IMR-90 (cell line): ENCODE measurements at places on chromosomes 5 and 9. TPM values are rescaled to one million over a fixed set of nuclear protein-coding genes. Genes with fewer than 3 reads are reported as not detected.

- DNase-seq: no peak
Measured at GRCh38 chr5:65816729-65817128, 94.7 kb downstream of the NLN start.

DNA sequence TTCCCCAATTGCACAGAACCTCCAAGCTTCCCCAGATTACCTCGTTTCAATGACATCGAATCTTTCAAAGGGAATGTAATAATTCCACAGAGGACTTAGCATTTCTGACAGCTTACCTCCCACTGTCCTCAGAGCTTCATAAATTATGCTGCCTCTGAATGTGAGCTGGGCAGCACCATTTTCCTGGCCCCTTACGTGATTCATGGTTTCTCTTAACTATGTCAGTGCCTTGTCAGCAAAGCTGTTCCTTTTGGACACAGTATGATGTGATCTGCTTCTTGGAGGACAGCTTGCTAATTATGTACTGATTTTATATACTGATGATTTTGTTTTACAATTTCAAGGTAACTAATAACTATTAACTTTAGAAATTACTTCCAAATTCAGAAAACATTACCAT lies 27.7 kb upstream of the SSBP2 start:
- peak; percentile 48 for DNase-seq

GRCh38 chr5:123664961-123665360 lies 153.0 kb downstream of the CSNK1G3 start:
- DNase-seq: no peak

- DNase-seq: peak; percentile 54
Measured at GRCh38 chr5:104635227-104635626, 1072.6 kb upstream of the NUDT12 start.

DNA sequence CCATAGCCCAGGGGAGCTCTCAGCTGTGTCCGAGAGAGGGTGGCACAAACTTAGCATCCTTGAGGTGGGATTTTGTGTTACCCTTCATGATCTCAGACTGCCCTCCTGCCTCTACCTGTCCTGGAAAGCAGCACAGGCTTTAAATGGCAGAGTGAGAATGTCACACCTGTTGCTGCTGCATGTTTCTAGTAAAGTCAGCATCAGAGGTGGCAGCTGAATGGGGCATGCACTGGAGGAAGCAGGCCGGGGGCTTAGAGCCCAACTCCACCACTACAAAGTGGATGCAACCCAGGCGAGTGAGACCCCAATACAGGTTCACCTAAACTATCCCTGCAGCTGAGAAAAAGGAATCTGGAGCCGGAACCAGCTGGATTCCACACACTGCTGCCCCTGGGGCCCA lies 51.6 kb downstream of the MACROH2A1 start:
- DNase-seq: no peak

DNA sequence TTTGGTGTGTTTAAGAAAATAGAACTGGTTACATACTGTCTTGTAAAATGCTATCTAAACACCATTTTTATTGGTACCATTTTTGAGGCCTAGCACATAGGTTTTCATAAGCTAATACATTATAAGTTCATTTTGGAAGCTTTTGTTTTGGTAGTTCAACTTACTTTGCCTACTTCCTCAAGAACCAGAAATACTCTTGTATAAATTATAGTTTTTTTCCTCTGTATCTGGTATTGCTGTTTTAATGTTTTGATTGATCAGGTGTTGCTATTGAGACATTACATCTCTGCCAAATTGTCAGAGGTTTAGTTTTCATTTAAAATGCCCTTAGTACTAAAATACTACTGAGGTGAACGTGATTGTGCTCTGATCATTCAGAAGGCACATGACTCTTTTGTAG lies 90.6 kb upstream of the GRHPR start:
- DNase-seq: no peak

DNA sequence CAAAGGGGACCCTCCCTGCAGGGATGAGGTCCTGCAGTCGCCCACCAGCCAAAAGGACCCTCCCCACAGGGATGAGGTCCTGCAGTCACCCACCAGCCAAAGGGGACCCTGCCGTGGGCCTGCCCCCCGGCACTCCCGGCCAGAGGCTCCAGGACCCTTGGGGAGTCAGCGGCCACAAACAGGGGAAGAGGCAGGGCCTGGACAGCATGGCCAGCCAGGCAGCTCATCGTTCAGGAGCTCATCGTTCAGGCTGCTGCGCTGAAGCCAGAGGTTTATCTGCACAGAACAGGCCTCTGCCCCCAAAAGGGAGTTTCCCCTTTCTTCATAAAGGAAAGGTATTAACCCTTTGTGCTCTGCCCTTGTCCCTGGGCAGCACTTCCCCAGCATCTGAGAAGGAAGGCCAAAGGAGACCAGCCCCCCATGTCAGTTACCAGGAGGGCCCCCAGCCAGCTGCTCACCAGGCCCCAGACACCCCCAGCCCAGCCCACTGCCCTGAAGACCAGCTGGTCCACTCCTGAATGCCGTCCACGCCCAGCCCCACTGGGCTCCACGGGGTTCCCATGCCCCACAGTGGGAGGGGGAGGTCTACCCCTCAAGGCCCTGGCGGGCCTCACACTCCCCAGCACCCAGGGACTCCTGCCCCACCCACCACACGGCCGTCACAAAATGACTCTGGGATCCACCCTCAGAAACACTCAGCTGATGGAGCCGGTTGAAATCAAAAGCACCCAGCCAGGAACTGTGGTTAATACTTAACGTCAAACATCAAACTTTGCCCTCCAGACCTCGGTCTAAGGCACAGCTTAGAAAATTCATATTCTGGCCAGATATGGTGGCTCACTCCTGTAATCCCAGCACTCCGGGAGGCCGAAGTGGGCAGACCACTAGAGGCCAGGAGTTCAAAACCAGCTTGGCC lies 6.3 kb downstream of the SLC12A7 start:
- DNase-seq: no peak

GRCh38 chr5:54964405-54964804 lies 21.0 kb downstream of the ESM1 start:
- DNase-seq: no peak

Gene GRIN3A
- not detected in 2 replicates for total RNA-seq

Gene IDNK
- 1.4 and 1.7 TPM in 2 replicates for total RNA-seq

Gene SEMA6A
- total RNA-seq: 0.28 and 0.36 TPM in 2 replicates
